Dermis blood vessel endothelial cell (primary cell): ENCODE measurements at places on chromosomes 3 and 15. TPM values are rescaled to one million over a fixed set of nuclear protein-coding genes. Genes with fewer than 3 reads are reported as not detected.

Gene RAF1
- total RNA-seq, result 69.1 and 96.3 TPM in 2 replicates

Gene ADAMTS17
- total RNA-seq, result 0.17 and 0.33 TPM in 2 replicates

Gene TMEM158
- total RNA-seq, result 0.85 and 2.7 TPM in 2 replicates

DNA sequence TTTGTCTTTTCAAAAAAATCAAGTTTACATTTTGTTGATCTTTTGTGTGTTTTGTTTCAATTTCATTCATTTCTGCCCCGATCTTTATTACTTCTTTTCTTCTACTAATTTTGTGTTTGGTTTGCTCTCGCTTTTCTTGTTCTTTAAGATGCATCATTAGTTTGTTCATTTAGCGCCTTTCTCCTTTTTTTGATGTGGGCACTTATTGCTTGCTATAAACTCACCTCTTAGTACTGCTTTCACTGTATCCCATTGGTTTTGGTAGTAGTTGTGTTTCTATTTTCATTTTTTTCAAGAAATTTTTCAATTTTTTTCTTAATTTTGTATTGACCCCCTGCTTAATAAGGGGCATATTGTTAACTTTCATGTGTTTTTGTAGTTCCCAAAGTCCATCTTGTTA is 34.4 kb downstream of the PRKCI start:
- no peak for DNase-seq

GRCh38 chr15:88612186-88612796 is 8.8 kb upstream of the AEN start:
- no peak for DNase-seq

- DNase-seq, result no peak
These were observed 34.3 kb upstream of the ZBTB38 start for GRCh38 chr3:141333836-141334626.

- DNase-seq, result peak; percentile 15
These were observed 110.3 kb downstream of the MFSD1 start for GRCh38 chr3:158912188-158912587.

DNA sequence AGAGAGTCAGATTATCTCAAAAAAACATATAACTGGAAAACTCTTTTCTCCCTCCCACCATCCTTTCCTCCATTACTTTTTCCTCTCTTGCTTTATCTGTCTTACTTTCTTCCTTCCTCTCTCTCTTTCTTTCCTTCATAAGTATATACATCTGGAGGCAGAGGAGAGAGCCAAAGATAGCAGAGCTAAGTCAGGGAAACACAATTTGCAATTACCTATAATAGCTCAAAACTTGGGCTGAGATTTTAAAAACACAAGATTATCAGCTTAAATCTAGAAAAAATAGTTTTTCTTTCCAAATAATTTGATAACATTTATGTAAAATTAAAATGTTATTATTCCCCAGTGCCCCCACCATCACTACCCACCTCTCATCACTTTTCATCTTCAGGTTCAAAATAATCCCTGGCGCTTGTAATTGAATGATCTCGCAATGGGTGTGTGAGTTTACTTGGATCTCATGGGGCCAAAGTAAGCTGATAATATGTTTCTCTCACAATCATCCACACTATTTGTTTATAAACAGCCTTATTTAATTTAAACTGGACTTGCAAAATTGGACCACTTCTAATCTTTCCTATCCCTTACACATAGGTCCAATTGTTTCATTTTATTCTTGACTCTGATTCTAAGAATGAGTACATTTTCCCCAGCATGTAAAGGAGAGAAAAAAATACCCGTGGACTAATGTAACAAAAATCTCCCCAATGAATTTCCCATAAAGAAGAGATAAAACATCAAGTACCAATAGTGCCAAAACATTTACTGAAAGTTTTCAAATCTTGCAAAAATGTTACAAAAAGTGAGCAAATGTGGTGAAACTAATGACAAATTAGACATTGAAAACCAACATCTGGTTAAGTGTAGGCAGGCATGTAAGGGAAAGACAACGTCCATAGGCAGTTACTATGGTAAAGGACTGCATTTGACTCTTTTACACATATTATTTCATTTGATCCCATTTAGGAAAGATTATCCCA is 236.9 kb downstream of the DTWD1 start:
- no peak for DNase-seq

DNA sequence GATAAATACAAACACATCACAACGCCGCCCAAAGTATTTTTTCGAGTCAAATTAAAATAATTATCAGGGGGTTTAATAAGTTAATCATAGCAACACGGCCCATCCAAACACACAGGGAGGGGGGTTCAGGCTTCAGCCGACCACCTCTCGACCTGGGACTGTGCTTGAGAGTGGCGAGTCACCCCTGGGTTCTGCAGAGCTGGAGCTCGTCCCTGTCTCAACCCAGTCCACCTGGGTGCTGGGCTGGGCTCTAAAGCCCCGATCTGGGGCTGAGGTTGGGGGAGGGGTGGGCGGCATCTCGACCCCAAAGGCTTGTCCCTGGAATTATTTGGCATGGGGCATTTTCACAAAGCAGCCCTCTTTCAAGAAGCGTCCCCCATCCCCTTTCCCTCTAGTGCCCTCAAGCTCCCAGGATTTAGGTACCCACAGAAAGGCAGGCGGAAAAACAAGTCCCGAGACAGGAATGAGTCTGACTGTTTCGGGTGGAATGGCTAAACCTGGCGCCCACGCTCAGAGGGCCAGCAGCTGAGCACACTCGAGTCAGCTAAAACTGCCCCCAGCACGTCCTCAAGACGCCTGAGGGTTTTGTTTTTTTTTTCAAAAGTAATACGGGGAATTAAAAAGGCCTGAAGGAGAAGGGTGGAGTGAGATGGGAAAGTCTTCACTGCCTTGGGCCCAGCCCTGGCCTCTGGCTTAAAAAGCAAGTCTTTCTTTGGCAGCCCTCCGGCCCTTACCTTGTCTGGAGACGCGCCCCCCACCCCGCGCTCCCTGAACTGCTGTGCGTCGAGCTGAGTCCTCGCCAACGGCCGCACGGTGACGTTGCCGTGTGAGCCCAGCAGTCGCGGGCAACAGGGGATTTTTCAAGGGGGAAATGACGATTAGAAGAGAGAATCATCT is 32.5 kb downstream of the NR2F2 start:
- no peak for DNase-seq

- peak; percentile 80 for DNase-seq
These were observed 21.5 kb upstream of the TIMP4 start for GRCh38 chr3:12180218-12180617.

- DNase-seq, result no peak
These were observed 23.0 kb downstream of the NMNAT3 start for GRCh38 chr3:139654637-139655365.

GRCh38 chr3:195752066-195752465 is 31.3 kb downstream of the MUC20 start:
- DNase-seq, result no peak

DNA sequence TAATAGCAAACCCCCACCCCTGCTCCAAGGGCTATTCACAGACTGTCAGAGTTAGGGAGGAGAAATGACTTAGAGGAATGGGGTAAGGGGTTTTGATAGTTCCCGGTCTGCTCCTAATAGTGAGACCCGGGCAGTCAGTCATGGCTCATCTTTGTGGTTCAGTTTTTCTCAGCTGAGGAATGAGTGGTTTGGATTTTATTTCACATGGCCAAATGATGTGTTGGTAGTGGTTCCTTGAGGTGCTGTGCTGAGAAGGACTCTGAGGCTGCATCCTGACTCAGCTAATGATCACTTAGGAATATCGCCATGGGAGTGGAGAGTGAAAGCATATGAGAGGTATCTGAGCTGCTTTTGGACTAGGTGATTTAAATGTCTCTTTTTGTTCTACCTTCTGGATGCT is 80.2 kb downstream of the LPP start:
- DNase-seq, result no peak

GRCh38 chr3:133328373-133328772 is 71.5 kb upstream of the BFSP2 start:
- no peak for DNase-seq

DNA sequence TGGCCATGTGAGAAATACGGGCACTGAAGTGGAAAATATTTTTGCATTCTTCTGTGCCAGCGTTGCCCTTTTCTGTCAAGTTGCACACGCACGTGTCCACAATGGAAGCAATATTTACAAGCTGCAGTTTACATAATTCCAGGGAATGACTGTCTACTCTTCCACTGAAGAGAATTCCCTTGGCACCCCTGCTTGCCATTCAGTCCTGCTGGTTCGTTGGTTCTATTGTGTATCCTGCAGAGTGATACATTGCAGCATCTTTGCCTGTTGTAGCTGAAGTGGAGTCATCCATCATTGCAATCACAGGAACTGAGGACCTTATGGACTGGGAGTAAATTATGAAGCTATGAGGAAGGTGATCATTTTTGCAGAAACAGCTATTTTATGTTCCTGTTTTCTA is 759.4 kb downstream of the ROBO2 start:
- DNase-seq, result no peak

- DNase-seq, result no peak
These were observed 7.0 kb upstream of the JMJD7 start for GRCh38 chr15:41820791-41821423.
